Stimulated activated naive CD4-positive, alpha-beta T cell treated with Interleukin-2 at 50 U/mL for 16 hours (primary cell): ENCODE measurements at places on chromosomes 7 and 10.
A peak's percentile ranks its signal among the peaks of the same experiment; 100 is the strongest.

DNA sequence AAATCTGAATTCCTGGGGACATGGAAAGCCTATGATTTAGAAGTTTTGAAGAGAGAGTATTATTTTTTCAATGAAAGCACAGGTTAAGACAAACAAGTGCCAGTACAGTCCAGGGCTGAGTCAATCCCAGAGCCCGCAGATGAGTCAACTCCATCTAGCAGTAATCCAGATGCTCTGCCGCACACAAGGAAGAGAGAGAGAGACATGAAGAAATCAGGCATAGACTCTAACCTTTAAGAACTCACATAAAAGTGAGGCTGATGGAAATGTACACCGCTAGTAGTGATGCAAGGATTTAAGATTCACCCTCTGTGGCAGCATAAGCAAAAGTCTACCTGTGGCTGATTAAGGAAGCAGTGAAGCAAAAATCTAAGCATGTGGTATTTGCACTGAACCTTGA, 651.5 kb downstream of the TNS3 start:
- DNase-seq, result no peak

DNA sequence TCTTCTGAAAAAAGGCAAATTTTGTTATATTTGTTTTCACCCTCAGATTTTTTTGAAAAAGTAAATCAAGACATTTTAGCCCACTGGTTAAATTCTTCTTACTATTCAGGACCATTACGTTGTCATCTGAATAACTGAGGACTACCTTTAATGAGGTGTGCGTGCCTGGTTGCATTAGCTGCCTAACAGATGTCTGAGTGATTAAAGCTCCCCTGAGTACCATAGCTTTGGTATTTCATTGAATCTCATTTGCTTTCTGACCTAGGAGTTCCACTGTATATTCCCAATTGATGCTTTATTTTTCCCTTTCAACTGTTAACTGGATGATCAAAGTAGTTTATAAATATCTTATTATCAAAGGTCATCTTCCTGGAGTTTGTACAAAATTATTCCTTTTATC, 410.0 kb upstream of the SEMA3D start:
- no peak for DNase-seq

- DNase-seq, result no peak
Measured at GRCh38 chr10:31262672-31263071, 56.3 kb upstream of the ZEB1 start.

DNA sequence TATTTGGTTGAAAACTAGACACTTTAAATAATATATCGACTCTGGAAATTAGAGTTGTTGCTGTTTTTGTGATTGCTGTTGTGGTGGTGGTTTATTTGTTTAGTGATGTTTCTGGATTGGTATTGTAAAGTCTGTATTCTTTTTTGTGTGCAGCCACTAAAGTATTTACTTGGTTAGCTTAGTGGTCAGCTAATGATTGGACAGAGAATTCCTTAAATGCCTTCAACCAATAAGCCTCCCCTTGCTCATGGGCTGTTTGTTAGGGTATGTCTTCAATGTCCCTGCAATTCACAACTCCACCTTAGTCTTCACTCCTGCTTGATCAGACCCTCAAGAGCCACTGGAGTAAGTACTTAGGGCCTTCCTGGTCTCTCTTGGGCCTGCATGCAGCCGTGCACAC, 71.0 kb downstream of the PAXIP1 start:
- no peak for DNase-seq

DNA sequence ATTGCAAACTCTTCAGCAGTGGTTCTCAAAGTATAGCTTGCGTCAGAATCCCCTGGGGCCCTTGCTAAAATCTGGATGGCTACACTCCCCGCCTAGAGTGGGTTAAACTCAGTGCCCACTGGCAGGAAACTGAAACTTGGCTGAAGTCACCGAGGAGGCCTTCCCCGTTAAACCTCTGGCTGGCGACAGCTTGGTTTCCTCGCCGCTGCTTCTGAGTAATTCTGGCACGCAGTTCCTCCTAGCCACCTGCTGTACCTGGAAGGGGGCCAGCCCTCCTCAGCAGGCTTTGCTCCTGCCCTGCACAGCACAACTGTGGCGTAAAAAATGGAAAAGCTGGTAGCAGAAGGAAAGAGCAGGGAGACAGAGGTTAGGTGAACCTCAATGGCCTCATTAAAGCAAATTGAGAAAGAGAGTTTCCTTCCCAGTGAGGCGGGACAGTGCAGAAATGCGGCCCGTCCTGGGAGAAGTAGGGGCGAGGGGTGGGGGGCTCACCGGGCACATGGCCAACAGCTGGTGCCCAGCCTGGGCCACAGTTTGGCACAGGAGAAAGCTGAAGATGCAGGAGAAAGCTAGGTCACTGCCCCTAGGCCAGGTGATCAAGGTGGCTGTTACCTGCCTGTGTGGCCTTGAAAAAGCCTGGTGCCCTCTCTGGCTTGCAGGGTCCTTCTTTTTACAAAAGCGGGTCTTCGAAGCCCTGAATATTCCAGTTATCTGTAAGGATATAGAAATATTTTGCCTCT, 46.6 kb downstream of the ALOX5 start:
- DNase-seq, result peak; percentile 38

DNA sequence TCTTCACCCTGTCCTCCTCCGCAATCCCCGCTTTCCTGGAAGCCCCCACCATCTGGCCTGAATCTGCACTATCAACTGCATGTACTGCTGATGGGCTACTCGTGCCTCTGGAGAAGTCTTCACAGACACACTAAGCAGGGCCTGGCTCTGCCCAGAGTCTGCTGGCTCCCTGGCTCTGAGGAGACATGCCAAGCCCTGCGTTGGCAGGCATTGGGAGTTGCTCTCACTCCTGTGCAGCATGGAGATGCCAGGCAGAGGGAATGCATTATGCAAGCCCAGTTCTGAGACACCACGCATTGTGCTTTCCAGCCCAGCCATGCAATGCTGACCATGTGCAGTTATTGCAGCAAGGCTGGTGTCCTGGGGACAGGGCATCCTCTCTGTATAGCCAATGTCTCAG, 314.6 kb downstream of the CXCL12 start:
- DNase-seq, result no peak

DNA sequence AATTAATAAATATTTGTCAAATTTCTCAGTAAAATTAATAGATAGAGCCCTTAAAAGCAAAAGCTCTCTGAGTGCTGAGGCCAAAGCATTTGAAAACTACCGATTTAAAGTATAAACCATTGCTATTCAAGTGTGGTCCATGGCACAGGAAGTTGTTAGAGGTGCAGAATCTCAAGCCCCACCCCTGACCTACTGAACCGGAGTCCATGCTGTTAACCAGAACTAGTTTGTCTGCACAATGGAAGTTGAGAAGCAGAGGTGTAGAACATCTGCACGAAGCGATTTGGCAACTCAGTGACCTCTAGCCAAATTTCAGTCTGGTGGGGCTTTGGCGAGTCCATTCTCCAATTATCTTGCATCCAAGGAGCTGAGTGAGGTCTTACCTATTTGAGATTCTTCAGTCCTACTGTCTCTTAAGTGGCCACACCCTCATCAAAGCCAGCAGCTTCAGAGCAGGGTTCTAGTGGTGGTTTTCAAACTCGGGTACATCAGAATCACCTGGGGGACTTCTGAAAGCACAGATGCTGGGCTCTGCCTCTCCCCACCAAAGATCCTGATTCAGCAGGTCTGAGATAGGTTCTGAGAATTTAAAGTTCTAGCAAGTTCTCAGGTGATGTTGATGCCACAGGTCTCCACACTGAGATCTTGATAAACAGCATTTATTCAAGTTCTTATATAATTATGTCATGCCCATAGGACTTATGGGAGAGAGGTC, 96.8 kb upstream of the SAMD8 start:
- DNase-seq, result no peak

DNA sequence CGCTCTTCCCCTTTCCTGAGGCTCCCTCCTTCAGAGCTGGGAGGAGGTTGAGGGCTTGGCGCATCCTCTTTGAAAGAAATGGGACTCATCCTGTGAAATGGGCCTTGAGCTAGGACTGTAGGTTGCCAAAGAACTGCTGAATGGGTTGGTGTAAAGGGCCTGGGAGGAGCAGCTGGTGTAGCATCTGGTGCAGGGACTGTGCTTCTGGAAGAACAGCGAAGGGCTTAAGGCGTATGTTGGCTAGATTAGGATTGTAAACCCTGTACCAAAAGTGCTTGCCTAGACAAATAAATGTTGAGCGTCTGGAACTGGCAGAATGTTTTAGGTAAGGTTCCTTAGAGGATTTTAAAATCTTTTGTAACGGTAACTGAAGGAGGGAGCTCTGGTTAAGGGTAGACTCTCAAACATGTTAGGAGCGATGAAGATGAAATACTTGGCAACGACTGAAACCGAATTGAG, 563 bp downstream of the STAM start:
- no peak for DNase-seq

DNA sequence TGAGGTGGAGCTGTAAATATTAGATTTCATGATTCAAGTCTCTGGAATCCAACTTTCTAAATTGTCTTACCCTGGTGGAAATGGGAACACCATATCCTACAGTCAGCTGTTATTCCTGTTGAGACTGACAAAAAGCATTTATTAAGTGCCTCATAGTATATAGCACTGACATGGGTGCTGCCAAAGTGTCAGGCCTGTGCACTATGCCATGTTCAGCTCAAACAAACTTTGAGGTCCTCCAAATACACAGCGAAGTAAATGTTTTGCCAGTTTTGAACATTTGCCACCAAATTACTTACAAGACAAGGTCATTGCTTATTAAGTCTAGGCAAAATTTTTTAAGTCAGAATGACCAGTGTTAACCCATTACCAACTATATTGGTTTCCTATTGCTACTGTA, 162.9 kb upstream of the SLC25A13 start:
- no peak for DNase-seq

DNA sequence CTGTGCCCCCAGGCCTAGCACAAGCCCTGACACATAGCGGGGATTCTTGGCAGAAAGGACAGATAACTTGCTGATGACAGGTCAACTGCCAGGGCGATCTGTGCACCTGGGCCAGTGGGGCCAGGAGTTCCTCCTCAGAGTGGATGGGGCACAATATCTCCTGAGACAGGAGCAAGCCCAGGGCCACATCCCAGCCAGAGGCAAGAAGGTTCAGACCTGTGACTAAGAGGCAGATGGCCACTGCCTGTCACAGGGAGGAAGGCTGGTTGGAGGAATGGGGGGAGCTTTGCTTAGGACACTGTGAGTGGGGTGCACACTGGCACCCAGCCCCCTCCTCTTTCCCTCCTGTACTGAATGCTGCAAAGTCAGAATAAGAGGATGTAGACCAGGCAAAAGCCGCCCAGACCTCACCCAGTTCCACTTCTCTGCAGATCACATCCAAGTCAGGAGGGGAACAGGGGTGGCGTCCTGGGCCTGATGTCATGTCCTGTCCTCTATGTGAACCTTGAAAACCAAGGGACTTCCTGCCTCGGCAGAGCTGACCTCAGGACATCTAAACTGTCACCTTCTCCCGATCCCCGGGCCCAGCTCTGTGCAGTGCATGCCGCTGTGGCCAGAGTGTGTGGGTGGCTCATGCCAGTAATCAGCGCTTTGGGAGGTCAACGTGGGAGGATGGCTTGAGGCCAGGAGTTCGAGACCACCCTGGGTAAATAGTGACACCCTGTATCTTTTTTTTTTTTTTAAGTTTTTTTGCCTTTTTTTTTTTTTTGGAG, 1.3 kb downstream of the GUSB start:
- peak; percentile 16 for DNase-seq

GRCh38 chr10:129523723-129524316, 56.8 kb downstream of the MGMT start:
- DNase-seq, result no peak

DNA sequence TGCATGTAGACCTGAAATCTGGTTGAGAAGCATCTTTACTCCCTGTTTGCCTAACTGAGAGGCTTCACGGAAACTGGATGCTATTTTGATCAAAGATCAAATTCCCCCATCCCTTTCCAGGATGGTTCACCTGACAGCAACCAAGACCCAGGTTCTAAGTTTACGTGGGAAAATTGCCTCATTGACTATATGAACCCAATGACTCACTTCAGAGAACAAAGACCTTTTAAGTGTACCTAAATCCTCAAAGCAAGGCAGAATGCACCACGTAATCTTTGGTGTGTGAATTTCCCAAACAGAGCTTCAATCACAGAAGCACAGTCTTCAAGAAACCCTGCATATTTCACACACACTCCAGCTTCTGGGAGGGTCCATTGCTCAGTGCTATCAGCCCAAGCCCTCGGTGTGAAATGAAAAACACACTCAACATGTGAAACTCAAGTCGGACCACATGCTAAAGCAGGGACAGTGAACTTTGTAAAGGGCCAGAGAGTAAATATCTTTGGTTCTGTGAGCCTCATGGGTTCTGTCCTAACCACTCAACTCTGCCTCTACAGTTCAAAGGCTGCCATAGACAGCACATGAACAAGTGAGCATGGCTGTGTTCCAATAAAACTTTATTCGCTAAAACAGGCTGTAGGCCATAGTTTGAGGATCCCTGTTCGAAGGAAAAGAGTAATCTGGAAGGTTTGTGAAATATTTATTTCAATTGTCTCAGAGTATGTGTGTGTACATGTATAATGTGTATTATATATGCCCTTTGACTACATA, 275.6 kb upstream of the FOXK1 start:
- DNase-seq, result no peak

DNA sequence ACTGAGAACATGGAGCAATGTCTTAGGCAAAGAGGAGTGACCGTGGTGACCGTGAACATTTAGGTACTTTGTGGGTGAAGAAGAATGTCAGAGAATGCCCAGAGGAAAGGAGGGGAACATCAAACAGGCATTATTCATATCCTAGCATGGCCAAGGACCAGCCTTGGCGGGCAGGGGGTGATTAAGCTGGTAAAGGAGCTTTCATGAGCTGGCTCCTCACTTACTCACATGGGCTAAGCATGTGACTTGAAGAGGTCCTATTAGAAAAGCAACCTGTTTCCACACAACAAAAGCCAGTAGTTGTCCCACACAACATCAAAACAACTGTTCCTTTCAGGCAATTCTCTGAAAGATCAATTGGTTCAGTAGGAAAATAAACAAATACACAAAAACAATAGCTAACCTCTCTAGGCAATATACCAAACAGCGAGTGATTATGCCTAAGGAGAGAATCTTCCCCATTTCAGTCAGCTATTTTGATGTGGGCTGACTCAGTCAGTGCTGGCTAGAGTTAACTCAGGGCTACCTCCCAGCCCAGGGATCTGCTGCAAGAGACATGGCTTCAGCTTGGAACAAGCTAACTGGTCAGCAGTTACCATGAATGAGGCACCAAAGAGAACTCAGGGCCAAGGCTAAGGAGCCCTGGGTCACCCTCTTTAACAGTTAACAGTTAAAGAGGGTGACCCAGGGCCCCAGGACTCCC, 283.5 kb downstream of the ARHGAP12 start:
- no peak for DNase-seq

DNA sequence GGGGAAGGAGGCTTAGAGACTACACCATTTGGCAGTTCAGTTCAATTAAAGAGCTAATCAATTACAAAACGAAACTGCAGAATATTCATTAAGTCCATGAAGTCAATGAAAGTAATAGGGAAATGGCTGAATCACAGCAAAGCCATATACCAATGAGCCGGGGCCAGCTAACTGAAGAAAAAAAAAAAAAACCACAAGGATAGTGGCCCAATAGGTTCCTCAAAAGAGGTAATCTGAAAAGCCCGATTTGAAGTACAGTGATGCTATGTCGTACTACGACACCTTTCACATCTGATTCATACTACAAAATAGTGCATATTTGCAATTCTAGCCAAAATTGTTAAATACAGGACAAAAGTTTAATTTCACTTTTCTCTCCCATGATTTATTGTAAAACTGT, 2.5 kb downstream of the ARHGAP12 start:
- no peak for DNase-seq
